ENCODE measurements at places on chromosomes 2 and 18.

GRCh38 chr2:111662039-111662770, 221.8 kb downstream of the ANAPC1 start:
- DNase-seq = no peak

DNA sequence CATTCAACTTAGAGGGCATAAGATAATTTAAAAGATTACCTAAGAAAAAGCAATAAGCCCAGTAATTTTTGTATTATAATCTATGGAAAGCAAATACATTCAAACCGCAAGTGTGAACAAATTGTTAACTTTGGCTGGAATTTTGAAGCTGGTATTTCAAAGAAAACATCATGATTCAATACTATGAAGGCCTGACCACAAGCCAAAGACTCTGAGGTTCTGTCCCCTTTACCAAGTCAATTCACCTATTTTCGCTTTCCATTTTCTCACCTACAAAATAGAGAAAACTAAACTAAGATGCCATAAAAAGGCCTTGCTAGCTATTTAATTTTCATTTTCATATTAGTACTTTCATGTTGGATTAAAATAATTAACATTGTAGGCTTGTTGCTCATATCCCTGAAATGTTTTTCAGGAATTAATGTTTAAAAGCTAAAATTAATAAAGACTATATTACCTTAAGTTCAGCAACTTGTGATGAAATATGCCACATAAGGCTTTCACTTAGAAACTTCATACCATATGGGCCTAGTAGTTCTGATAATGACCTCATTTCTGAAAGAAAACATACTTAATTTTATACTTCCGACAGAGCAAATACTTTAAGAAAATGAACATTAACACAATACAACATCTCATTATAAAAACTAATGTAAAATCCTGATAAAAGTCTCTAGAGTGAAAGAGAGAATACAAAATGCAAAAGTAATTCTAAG, 85.7 kb upstream of the FRZB start:
- DNase-seq = no peak

GRCh38 chr2:193476171-193476800, 1281.6 kb upstream of the TMEFF2 start:
- no peak for DNase-seq

- DNase-seq = no peak
Observed at GRCh38 chr2:76610451-76610850, 899.7 kb upstream of the GCFC2 start.

DNA sequence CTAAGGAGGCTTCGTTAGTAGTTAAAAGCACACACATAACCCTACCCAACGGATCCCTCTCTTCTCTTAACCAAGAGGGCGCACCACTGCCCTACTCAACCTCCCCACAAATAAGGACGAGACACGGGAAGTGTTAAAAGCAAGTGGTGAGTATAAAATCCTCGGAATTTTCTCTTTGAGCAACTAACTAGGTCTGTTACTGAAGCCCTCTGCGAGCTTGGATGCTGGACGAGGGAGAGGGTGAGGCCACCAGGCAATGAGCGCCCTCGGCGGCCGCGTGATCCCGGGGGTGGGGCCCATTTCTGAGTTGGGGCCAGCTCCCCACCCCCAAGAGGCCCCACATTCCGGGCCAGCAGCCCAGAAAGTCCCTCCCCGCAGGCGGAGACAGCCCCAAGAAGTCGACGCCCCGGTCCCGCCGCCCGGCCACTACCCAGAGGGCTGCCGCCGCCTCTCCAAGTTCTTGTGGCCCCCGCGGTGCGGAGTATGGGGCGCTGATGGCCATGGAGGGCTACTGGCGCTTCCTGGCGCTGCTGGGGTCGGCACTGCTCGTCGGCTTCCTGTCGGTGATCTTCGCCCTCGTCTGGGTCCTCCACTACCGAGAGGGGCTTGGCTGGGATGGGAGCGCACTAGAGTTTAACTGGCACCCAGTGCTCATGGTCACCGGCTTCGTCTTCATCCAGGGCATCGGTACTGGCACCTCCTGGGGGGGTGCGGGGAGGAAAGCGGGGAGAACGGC, at the start of gene CYBRD1:
Gene CYBRD1 (plus strand): TSS at position 423 of the 736 bp plus-strand sequence. CDS start 72 bp downstream, at position 495.
- DNase-seq = no peak

DNA sequence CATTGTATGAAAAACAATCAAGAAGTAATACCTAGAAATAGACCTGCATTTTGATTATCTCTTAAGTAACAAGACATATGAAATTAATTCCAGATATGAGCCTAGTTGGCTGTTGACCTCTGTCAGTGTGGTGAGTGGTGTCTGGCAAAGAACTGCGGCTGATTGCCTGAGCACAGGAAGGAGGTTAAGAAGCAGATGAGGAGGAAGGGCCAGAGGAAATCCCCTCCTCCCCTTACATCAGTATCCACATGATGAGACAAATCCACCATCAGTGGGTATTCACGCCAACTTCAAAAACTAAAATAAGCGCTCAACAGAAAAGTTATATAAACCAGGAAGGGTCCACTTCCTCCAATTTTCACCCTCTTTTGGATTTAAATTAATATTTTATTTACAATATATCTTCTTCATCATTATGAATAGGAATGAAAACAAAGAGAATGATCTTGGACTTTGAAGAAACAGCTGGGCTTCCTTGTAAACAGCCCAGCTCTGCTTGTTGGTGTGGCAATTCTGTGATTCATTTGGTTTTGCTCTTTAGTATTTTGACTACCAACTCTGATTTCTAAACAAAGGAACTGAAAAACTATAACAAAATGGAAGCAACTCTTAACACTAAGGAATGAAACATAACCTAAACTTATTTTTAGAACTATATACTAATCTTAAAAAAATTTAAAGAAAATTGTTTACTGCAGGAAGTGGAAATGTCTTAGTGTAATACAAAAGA, 27.3 kb downstream of the RFTN2 start:
- DNase-seq = no peak

- no peak for DNase-seq
Observed at GRCh38 chr2:226860087-226860486, 24.2 kb downstream of the RHBDD1 start.

DNA sequence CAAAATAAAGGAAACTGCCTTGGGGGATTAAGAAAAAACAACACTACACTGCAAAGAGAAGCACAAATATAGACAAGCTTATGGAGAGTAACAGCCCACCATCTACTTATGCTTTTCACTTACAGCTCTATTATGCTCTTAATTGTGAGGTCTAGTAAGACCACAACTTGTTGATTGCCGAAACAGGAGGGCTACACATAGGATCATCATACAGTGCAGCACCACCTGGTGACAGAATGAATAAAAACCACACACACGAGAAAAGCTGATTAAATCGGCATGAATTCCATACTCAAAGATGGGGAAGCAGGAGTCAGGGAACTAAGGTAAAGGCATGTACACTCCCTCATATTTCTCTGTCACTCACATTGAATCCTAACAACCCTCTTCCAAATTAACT, 259.2 kb downstream of the IKZF2 start:
- no peak for DNase-seq

DNA sequence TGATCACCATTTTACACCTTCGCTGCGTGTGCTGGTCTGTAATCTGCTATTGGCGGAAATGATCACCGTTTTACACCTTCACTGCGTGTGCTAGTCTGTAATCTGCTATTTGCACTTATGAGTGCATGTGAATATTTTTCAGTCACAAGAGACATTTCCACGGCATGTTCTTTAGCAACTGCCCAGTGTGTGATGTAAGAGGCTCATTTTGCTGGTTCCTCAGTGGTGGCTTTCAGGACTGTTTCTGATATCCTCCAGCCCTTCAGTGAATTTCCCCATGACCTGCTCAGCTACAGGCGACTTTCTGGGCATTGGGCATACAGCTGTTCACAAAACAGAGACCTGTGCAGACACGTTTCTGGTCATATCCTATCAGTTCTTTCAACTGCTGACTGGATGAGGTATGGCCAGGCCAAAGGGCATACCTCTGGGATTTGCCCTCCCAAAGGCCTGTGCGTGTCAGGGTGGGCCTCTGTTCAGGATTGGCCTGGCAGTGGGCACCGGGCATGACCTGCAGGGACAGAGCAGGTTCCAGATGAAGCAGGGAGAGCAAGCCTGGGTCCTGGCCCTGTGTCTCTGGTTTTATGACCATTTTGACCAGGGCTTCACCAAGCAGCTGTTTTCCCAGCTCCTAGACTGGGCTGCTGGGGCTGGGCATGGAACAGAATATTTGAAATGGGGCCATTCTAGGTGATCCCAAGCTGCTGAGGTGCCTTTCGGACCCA, 521 bp upstream of the PROM2 start:
- DNase-seq = no peak

- no peak for DNase-seq
Observed at GRCh38 chr18:10131081-10131459, 217.3 kb downstream of the VAPA start.

- no peak for DNase-seq
Observed at GRCh38 chr2:79977792-79978191, 326.8 kb downstream of the LRRTM1 start.

DNA sequence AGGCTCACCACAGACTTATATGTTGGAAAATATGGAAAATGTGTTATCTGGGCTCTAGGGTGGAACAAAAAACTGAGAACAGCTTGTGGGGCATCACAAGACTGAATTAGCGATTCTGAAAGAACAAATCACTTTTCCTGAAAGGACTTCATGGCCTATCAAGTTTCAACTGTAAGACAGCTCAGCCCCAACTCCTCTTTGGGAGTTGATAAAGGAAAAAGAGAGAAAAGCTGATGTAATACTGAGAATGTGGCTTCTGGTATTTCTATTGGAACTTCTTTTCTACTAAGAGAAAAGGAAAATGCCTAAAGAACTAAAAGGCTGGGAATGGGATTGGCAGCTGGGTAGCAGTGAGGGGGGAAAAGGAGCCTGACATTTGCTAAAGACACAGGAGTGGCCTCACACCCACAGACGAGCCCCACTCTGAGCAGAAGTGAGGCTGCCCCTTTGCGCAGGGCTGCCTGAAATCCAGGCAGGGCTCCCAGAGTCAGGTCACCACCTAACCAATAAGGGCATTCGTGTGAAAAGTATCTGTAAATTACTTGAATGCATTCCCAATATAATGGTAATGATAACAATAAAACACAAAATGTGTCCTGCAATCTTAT, 75.6 kb downstream of the LRP2 start:
- no peak for DNase-seq

- no peak for DNase-seq
Observed at GRCh38 chr18:48201337-48202005, 207.7 kb downstream of the ZBTB7C start.

DNA sequence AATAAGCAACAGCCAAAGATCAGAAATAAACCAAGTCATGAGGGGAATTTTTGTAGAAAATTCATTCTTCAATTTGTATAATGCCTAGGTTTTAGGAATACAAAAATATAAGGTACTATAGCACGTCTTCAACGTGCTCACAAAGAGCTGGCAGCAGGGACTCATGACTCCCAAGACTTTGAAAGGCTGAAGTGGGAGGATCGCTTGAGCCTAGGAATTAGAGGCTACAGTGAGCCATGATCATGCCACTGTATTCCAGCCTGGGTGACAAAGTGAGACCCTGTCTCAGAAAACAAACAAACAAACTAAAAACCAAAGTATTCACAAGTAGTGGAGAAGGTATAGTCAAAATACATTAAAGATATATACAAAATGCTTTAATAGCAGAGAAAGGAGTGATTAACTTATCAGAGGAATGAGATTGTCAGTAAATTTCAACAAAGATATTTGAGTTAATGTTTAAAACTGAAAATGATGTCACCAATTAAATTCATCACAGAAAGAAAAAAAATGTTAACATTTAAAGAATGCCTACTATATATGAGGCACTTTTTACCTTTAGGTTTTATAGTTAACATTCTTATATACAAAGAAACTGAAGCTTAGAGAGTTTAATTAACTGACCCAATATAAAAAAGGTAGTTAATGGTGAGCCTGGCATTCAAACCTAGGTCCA, 3.2 kb downstream of the WDR33 start:
- no peak for DNase-seq

DNA sequence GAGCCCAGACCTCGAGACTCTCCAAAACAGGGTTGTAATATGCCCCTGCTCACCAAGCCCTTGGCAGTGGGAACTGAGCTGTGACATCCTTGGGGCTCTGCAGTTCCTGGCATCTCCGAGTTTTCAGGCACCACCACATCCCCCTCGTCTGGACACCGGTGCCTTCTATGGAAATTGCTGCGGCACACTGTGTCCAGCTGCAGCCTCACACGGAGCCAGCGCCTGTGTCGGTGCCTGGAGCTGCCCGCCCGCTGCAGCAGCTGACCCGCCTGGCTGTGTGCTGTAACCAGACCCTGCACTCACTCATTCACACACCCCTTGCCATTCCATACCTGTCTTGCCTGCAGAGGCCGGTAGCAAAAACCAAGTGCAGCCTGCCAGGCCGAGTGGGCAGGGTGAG, 11.8 kb downstream of the IWS1 start:
- DNase-seq = no peak

DNA sequence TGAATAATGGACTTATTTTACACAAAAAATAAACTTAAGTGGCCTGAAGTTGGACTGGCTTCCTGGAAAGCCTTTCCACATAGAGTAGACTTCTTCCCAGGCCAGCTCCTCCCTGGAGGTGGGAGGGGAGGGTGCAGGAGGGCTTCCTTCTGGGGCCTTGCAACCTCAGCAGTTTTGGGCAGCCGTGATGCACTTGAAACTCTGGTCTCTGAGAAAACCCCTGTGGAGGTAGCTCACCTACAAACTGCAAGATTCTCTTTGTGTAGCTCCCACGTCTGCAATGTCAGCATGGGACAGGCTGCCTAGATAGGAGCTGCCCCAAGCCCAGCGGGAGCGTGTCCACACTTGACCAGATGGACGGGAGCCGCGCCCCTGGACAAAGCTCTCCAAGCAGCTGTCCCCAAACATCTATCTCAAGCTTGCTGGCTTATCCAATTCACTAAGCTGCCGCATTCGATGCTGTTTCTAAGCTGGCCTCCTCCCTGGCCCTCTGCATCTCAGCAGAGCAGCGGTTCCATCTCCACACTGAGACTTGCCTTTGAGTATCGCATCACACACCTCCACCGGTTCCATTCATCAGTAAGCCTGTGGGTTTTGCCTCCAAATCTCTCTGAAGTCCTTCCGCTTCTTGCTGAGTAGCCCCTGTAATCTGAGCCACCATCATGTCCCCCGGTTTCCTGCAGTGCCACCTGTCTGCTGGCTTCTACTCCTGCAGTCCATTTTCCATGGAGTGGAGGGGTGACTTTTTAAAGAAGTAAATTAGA, 1.6 kb upstream of the LPIN1 start:
- DNase-seq = no peak

- no peak for DNase-seq
Observed at GRCh38 chr2:75076088-75076487, 117.6 kb downstream of the POLE4 start.

DNA sequence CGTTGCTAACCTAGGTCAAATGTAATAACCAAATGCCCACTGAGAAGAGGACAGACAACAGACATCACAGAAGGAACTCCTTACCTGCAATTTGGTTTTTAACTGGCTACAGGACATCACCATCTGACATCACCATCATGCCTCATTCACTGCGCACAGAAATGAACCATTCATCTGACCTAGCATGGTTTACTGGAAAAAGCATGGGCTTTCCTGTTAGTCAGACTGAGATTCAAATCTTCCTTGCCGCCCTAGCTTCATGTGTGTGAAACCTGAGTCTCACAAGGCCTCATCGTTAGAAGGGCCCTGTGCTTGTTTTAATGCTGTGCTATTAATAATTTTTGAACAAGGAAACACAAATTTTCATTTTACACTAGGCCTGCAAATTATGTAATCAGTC, 1.1 kb upstream of the HIBCH start:
- DNase-seq = peak; percentile 23

- DNase-seq = no peak
Observed at GRCh38 chr2:96715658-96716057, 24.2 kb downstream of the LMAN2L start.
